GM03348 (cell line): ENCODE measurements at places on chromosomes 2 and 18.
A peak's percentile ranks its signal among the peaks of the same experiment; 100 is the strongest.

GRCh38 chr18:24584205-24584604 lies 123.8 kb downstream of the HRH4 start:
- no peak for DNase-seq

GRCh38 chr2:14023558-14023957 lies 609.0 kb upstream of the LRATD1 start:
- DNase-seq, result no peak

GRCh38 chr2:122251158-122251557 lies 495.7 kb downstream of the TSN start:
- peak; percentile 25 for DNase-seq

GRCh38 chr2:3467654-3468053 lies 51.7 kb downstream of the ADI1 start:
- no peak for DNase-seq

DNA sequence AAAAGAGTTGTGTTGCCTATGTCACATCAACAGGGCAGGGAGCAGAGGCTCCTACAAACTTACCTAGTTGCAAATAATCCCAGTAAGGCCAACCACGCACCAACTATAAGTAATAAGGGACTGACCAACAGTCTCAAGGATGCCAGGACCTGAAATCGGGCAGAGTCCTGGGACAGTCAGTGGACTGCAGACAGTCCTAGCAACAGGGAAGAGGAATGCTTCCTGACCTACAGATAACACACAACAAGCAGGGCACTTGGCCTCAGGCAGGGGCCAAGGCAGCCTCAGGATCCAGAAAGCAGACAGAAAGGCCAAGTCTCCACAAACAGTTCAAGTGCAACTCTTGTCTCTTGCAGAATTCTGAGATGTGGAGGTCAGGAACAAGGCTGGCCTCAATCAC lies 56.2 kb downstream of the GALNT14 start:
- DNase-seq, result no peak

- peak; percentile 84 for DNase-seq
Observed at GRCh38 chr2:237122214-237122666, 36.6 kb downstream of the COPS8 start.

GRCh38 chr2:169528271-169528701 lies 18.8 kb downstream of the KLHL41 start:
- peak; percentile 60 for DNase-seq

DNA sequence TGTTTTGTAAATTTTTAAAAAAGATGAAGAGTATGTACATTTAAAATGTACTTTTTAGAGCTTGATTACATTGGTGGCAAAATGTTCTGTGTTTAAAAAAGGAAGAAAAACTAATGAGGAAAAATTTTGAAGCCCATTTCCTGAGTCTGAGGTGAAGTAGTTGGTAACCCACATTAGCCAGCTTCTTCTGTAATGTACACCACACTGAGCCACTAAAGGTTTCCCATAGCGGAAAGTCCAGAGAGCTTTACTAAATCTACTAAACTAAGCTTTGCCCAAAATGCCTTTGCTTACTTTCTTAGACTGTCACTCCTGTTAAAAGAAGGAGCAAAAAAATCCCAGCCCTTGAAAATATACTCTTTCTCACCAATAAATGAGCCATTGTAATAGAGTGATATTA lies 804.8 kb upstream of the ZEB2 start:
- no peak for DNase-seq

GRCh38 chr18:35477497-35477896 lies 20.3 kb downstream of the INO80C start:
- DNase-seq, result no peak

- peak; percentile 16 for DNase-seq
Observed at GRCh38 chr18:69233465-69234054, 167.1 kb upstream of the DOK6 start.

- no peak for DNase-seq
Observed at GRCh38 chr2:203590496-203590895, 55.4 kb upstream of the RAPH1 start.

DNA sequence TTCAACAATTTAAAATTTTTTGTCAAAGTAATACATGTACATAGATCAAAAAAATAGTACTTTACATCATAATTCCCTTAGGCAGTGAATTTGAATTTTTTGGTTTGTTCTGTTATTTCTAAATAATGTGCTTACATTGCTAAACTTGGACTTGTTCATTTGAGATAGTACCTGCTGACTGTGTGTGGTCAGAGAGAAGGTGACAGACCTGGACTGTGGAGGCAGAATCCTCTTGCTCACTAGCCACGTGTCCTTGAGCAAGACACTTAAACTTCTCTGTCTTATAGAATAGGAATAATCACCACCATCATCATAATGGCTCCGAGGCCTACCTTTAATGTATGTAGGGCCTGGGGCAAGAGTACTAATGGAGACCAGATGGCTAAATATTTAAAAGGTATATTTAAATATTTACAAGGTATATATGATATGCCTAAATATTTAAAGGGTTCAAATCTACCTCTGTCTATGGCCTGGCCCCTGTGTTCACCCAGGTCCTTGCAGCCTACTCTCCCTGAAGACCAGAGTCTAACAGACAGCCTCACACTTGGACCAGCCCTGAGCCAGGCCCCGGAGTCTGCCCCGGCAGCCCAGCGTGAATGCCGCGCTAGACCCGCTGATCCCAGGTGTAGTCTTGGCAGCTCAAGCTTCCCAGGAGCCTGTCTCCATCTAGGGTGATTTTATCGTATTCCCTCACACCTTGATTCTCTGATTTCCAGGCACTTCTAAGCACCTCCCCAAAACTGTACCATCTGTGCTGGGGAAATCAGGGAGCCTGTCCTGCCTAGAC lies 33.5 kb downstream of the ZNF532 start:
- DNase-seq, result no peak
